ENCODE measurements at places on chromosomes 11 and 22.
A peak's percentile ranks its signal among the peaks of the same experiment; 100 is the strongest.

GRCh38 chr11:2668876-2669275, 30.9 kb downstream of the KCNQ1OT1 start:
- no peak for DNase-seq

DNA sequence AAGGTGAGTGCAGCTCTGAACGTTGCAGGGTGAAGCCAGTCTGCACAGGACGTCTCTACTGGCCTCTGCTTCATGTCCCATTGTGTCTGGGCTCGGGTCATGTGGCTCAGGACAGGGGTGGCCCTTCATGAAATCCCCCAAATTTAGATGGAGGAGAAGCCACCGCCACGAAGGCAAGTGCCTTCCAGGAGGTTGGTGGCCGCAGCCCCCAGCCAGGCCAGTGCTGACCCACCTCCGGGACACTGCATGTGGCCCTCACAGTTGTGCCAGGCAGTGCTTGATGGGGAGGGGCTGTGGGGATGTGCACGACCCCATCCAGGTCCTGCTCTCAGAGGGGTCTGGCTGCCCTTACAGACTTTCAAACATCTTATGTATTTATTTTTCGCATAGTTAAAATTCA, 1311.1 kb downstream of the BRD1 start:
- DNase-seq = no peak

DNA sequence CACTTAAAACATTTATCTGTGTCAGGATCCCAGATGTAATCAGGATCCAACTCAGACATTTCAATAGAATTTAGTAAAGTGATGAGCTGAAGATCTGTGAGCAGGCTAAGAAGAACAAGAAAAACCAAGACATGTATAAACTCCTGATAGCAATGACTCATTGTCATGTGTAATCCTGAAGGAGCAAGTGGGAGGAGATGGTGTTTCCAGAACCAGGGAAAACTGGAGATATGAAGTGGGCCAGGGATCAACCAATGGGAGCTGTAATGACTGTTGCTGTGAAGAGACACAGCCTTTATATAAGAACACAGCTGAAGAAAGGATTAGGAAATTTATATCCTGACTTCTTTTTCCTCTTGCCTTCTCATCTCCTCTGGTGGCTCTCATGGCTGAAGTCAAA, 682.5 kb upstream of the ARHGAP42 start:
- no peak for DNase-seq

GRCh38 chr11:60482361-60482760, 10.2 kb upstream of the MS4A12 start:
- DNase-seq = no peak

- DNase-seq = no peak
These were observed 71.8 kb downstream of the GGTLC2 start for GRCh38 chr22:22716136-22716665.

DNA sequence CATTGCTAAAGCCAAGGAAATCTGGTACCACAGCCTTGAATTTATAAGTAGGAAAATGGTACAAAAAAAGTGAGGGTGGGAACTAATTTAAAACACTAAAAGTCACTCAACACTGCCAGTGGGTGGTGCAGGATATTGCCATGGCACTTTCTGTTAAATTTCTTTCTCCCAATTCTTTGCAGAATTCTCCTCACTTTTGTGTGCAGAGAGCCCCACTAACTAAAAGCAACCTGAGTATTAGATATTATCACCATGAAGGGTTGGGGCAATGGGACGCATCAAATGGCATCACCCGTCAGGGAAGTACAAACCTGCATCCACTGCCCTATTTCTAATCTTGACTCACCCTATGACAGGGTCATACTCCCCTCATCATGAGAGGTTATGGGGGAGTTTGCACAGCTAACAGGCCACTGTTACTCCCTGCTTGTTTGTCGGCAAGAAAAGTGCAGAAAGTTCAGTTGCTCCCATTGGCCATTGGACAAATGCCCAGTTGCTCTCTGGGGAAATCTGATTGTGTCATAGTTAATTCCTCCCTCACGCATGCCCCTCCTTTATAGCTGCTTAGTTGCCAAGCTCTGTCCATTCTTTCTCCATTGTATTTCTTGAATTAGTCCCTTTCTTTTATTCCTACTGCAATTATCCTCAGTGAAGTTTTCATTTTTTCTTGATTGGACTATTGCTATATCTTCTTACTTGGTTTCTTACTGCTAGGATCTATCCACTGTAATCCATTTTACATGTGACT, 93.8 kb upstream of the BLID start:
- DNase-seq = no peak

GRCh38 chr11:14330881-14331280, 28.1 kb downstream of the RRAS2 start:
- no peak for DNase-seq

GRCh38 chr11:16785520-16786128, 47.2 kb downstream of the C11orf58 start:
- peak; percentile 49 for DNase-seq

DNA sequence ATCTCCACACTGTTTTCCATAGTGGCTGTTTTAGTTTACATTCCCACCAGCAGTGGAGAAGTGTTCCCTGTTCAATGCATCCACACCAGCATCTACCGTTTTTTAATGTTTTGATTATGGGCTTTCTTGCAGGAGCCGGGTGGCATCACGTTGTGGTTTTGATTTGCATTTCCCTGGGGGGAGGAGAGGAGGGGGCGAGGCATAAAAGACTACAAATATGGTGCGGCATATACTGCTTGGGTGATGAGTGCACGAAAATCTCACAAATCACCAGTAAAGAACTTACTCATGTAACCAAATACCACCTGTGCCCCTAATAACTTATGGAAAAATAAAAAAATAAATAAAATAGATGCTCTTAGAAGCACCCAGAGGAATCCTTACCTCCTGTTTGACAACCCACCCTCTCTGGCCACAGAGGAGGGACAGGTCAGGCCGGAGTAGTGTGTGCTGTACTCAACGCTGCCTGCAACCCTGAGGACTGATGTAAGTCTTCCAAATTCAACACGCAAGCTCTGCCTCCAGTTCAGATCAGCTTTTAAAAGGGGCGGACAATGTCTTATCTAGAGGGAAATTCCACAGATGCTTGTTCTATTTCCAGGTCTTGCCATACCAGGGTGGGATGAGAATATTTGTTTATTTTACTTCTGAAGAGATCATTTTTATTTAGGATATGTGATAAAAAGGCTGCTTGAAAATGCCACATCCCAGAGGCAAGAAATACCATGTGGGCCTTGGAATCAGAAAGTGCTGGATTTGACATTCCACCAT, 329.6 kb upstream of the B3GAT1 start:
- DNase-seq = no peak

- no peak for DNase-seq
These were observed 517.3 kb downstream of the TBC1D22A start for GRCh38 chr22:47279746-47280145.

GRCh38 chr22:41003066-41003465, 51.9 kb downstream of the RBX1 start:
- no peak for DNase-seq

GRCh38 chr11:68015467-68015866, 5.3 kb downstream of the ALDH3B1 start:
- DNase-seq = no peak

GRCh38 chr22:40000171-40000570, 5.4 kb downstream of the FAM83F start:
- DNase-seq = no peak

- DNase-seq = no peak
These were observed 586 bp downstream of the LRP5 start for GRCh38 chr11:68312780-68313573.

DNA sequence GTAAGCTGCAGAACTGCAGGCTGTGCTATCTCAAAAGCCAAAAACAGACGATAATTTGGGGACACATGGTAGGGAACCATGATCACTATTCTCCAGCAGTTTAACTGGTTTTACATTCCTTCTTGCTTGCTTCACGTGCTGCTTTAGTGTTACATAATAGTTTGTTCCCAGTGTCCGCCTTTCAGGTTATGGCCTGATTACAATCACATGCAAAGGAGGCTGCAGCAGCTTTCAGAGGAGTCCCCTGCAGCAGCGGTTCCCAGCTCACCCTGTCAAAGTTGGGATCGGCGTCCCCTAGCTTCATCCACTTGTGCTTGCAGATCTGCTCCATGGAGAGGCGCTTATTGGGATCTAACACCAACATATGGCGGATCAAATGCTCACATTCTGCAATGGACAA, 39.2 kb upstream of the APOA1 start:
- DNase-seq = no peak

GRCh38 chr11:29628609-29629008, 388.2 kb downstream of the KCNA4 start:
- DNase-seq = no peak

- no peak for DNase-seq
These were observed 161.3 kb downstream of the DDX10 start for GRCh38 chr11:108826136-108826535.

DNA sequence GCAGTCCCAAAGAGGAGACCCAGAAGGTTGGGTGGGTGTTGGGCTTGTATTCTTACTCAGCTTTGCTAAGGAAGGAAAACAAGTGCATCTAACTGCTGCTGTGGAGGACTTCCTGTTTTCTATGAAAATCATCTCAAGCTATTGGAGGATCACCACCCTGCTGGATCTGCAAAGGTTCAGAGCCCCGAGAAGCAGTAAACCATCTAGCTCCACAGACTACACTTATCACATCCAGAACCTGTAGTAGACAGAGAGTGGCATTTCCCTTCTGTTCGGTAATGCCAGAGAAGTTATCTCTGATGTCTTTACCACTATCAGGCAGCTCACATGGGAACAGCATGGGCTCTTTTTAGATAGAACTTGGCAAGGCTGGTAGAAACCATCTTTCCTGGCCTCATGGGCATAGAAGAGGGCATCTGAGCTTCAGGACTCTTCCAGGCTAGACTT, 21.7 kb downstream of the KCNJ1 start:
- DNase-seq = no peak
